ENCODE measurements at places on chromosomes 7 and 10.
A peak's percentile ranks its signal among the peaks of the same experiment; 100 is the strongest.

GRCh38 chr7:31333291-31333690 is 7.2 kb downstream of the NEUROD6 start:
- no peak for DNase-seq

DNA sequence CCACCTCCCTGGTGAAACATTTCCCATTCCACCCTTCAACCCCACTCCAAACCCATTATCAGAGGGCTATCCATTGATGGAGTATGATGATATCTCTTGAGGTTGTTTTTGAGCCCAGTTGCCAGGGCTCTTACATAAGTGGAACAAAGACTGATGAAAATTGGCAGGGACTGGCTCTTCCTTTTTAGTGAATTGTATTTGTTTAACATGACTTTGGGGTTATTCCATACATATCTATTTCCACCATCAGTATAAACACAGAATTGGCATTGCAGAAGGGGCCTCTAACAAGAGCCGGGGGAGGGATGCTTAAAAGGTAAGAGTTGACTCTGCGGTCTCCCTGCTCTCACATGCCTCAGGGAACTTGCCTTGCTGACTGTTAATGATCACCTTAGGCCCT is 28.9 kb downstream of the FZD1 start:
- peak; percentile 33 for DNase-seq

GRCh38 chr7:152850420-152850819 is 90.9 kb downstream of the ACTR3B start:
- no peak for DNase-seq

DNA sequence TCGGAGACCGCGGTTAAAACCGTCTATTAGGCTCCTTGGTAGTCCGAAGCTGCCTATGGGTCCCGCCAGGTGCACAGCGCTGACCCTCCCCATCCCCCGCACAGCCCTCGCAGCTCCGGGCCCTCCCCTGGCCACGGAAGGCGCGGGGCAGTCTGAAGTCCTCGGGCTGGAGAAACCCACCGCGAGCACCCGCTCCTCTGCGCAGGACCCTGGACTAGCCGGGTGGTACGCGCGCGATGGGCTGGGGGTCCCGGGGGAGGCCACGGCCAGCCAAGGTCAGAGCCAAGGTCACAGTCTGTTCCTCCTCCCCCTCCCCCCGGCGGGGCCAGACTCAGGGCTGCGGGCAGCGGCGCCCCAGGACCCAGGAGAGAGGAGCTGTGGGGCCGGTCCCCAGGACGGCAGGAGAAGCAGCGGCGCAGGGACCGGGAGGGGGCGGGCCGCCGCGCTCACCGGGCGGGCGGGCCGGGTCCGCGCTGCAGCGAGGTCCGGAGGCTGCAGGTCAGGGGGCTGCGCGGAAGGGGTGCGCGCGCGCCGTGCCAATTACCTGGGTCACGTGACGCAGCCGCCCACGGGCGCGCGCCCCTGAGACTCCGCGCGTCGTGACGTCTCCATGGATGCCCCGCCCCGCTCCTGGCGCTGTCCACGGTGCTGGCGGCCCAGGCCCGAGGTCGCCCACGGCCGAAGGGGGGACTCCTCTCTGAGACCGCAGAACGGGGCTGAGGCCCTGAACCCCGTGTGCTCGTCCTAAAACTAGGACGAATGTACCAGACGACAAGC is at the start of gene OGDHL:
OGDHL (minus strand) TSS at position 535 of the 777 bp plus-strand sequence. CDS start 3,731 bp downstream, outside the sequence.
- peak; percentile 10 for DNase-seq

DNA sequence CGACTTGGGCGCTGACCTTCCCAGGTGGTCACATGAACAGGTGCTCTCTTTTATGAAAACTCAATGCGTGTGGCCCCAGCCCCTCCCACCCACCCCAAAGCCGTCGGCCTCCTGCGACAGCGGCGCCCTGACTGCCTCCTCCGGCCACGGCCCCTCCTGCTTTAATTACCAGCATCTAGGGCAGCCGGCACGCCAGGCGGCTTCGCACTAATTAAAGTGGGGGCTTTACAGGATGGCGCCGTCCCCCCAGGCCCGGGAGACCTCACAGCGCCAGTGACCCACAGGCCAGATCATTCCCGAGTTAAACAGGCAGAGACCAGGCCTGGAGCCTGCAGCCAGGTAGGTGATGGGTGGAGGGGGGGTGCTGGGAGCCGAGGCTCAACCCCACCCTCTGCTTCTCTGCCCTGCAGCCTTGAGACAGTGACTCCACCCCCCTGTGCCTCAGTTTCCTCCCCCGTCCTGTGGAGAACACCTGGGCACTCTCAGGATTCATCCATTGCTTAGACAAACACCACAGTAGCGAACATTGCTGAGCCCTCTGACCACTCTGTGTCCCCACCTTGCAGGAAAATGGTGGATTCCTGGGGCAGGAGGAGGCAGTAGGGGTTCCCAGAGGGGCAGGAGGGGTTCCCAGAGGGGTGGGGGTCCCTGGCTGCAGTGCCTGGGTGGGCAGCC is 100.8 kb downstream of the MICALL2 start:
- DNase-seq: no peak

GRCh38 chr10:43925793-43926192 is 277.1 kb upstream of the ZNF32 start:
- no peak for DNase-seq

DNA sequence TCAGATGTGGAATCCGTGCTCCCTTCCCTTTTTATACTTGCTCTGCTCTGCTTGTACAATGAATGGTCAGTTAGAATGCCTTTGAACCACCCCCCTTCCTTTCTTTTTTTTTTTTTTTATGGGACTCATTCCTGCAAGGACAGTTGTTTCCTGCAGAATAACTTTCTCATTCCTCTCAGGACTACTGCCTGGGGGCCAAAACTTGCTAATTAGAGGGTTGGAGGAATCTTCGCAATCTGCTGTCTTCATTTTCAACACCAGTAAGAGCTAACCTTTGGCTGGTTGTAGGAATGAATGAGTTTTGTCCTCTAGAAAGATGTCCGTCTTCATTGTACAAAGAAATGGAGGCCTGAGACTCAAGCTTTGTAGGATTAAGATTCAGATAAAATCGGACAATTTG is 868.1 kb downstream of the LRMDA start:
- no peak for DNase-seq

DNA sequence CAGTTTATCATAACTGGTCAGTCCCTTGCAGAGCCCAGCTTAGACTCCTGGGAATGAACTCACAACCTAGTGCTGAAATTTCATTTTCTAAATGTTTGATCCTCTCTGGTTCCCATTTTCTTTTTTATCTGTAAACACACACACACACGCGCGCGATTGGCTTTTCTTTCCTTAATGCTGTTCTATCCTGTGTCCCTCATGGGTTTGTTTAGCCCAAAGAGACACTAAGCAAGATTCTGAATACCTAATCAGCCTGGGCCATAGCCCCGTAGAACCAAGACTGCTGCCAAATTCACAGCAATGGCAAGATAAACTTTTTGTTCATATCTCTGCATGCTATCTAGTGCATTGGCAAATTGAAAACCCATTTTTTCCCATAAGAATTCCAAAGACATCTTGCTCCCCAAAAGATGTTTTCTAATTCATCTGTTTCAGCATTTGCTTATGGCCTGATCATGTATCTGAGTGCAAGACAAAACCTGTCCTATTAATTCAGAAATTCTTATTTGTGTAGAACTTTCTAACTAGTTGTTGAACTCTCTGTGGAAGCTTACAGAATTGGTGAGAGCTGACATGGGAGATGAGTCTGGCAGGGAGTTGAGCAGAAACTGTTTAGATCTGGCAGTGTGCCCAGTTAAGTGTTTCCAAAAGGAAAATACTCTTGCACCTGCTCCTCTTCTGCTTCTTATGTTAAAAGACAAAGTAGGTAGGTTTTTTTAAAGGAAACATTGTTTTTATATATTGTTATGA is 1.8 kb upstream of the IFIT1 start:
- peak; percentile 20 for DNase-seq

GRCh38 chr10:6579183-6579903 is 733 bp downstream of the PRKCQ start:
- DNase-seq: no peak

GRCh38 chr7:151461096-151461941 is 21.4 kb upstream of the CRYGN start:
- no peak for DNase-seq

GRCh38 chr7:121132940-121133339 is 144.4 kb downstream of the CPED1 start:
- no peak for DNase-seq
